ENCODE measurements at places on chromosomes 13 and 19.

- no peak for DNase-seq
Observed at GRCh38 chr19:57465680-57466381, 8.9 kb upstream of the VN1R1 start.

DNA sequence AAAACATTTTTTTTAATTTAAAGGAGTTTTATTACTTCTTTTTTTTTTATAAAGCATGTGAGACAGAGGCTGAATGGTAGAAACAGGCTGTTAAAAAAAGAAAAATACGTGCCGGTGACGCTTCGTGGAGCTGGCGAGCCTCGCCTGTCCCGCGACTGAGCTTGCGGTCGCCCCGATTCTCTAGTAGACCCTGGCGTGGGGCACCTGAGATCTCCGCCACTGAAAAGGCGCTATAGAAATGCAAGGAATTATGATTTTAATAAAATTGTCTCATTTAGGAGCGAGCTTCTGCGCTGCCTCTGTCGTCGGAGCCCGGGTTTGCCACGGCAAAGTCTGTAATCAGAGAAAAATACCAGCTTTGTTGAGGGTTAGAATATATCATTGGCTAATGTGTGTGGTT is 18.4 kb downstream of the NFIX start:
- DNase-seq, result no peak

GRCh38 chr19:47407417-47407774 is 11.9 kb downstream of the MEIS3 start:
- no peak for DNase-seq

DNA sequence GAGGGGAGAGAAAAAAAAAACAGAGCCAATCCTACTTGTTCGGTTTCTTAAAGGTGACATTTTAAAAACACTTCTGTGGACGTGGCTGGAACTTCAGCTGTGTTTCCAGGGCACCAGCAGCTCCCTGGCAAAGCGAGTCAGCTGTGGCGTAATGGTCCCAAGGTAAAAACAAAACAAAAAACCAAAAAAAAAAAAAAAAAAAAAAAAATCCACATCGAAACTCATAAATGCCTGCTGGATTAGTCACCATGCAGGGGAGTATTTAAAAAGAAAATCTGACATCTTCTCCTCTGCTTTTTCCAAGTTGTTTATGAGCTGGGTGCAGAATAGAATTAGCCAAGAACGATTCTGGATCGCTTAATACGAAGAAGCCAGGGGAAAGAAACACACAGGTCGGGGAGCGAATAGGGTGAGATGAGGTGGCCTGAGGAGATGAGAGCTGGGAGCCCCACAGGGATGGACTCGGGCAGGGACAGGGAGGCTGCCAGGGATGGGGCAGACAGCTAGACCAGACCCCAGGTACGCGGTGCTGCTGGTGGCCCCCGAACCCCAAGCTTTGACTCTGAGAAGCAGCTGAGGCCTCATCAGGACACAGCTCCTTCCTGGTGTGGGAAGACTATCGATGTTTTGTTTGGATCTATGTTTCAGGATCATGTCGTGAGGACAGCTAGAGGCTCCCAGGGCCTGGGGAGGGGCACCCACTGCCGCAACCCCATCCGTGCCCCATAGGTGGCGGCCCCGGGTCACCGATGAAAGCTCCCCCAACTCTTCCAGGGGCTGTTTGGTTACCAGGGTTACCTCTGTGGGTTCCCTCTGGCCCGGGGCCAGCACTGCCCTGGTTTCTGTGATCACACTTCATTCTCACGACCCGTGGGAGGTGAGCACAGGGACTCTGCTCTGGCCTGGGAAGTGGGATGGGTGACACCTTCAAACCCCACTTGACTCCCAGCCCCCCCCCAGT is 3.1 kb upstream of the CTXN1 start:
- DNase-seq, result no peak

- no peak for DNase-seq
Observed at GRCh38 chr19:33724721-33725060, 72.0 kb upstream of the KCTD15 start.

DNA sequence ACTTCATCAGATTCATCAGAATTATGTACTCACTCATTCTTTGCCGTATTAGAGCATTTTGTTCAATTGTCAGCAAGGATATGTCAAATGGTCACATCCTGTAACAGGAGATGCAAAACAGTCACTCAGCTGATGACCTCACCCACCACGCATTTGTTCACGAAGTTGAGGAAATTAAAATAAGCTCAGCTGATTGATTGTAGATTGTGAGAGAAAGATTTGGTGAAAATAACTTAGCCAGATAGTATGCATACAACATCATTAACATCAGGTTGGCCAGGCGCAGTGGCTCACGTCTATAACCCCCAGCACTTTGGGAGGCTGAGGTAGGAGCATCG is 22.6 kb upstream of the CDC16 start:
- no peak for DNase-seq

DNA sequence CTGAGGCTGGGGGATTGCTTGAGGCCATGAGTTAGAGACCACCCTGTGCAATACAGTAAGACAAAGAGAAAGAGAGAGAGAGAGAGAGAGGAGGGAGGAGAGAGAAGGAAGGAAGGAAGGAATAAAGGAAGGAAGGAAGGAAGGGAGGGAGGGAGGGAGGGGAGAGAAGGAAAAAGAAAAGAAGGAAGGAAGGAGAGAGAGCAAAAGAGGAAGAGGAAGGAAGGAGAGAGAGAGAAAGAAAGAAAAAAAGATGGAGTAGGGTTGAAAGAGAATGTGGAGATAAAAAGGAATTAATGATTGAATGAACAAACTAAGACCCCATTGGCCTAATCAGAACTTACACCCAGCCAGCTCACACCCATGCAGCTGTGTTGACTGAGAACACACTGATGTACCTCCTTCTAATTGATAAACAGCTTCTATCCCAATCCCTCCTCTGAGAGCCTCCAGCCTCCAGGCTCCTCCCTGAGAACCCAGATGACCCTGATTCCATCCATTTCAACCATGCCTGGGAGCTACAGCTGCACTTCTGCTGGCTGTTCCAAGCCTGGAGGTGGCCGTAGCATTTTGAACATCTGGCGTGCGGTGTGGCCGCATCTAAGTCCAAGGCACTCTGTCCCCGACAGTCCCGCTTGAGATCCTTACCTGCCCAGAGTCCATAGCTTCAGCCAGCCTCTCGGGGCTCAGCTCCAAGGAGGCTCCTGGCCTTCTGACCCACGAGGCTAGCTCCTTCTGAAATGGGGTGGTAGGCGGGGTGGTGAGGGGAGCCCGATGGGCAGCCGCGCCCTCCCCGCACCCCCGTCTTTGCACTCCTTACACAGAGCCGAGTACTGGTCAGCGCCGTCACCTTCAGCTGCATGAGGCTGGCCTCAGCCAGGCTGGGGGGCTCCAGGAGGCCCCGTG is 1.1 kb downstream of the PRODH2 start:
- DNase-seq, result no peak

DNA sequence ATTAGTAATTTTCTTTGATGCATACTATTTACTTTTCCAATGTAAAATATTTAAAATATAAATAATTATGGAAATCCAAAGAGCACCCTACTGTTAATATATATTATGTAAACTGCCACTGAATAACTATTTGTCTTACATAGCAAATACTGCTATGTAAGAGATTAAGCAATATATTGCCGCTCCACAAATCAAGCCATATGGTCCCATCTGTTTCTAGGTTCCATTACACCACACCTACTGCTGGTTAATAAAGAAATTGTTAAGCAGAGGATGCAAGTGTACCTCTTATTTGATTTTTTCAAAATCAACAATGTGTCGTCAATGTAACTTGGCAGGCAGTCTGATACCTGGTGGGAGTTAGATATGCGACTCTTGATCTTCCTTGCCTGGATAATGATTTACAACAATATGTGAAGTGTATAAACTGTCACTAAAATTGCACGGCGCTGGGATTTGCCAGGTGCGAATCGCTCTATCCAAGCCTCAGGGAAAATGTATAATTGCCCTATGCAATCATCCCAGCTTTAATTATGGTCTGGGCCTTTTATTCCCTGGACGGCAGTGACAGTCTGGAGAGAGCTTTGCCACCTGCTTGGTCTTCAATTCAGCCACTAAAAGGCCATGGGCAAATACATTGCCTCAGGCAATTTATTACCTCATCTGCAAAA is 16.0 kb downstream of the SMAD9 start:
- DNase-seq, result no peak

DNA sequence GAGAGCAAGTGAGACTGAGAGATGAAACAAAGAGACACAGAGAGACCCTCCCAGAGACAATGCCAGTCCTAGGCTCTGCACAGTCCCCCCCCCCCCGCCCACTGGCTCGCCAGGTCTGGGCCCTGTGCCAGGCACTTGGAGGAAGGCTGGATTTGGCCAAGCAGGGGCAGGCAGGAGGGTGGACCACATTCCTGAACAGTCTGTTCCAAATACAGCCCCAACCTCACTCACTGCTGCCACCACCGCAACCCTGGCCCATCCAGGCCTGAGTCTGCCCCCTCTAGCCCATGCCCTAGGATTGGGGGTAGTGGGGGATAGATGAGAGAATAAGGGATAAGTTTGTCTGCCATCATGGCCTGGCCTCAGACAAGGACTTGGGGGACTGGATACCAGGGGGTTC is 19.0 kb downstream of the CYP2F1 start:
- no peak for DNase-seq

DNA sequence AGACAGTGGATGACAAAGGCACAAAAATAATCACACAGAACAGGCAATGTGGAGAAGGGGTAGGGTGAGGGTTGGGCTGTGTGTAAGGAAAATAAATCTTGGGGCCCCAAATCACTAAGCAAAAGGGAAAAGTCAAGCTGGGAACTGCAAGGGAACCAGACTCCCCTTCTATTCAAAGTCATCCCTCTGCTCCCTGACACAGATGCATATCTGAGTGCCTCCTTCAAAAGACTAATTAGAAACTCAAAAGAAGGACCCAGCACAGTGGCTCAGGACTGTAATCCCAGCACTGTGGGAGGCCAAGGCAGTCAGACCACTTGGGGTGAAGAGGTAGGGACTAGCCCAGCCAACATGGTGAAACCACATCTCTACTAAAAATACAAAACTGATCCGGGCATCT is 18.3 kb downstream of the ZNF611 start:
- DNase-seq, result no peak

DNA sequence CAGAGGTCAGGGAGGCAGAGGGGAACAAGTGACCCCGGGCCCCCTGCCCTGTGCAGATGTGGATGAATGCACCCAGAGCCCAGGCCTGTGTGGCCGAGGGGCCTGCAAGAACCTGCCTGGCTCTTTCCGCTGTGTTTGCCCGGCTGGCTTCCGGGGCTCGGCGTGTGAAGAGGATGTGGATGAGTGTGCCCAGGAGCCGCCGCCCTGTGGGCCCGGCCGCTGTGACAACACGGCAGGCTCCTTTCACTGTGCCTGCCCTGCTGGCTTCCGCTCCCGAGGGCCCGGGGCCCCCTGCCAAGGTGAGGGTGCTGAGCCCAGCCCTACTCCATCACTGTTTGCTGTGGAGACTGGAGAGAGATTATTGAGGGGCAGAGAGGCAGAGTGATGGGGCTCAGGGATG is 9.9 kb downstream of the LTBP4 start:
- no peak for DNase-seq

- DNase-seq, result no peak
Observed at GRCh38 chr19:45195764-45196163, 17.2 kb downstream of the BLOC1S3 start.

- no peak for DNase-seq
Observed at GRCh38 chr13:111898956-111899713, 167.8 kb upstream of the SOX1 start.

DNA sequence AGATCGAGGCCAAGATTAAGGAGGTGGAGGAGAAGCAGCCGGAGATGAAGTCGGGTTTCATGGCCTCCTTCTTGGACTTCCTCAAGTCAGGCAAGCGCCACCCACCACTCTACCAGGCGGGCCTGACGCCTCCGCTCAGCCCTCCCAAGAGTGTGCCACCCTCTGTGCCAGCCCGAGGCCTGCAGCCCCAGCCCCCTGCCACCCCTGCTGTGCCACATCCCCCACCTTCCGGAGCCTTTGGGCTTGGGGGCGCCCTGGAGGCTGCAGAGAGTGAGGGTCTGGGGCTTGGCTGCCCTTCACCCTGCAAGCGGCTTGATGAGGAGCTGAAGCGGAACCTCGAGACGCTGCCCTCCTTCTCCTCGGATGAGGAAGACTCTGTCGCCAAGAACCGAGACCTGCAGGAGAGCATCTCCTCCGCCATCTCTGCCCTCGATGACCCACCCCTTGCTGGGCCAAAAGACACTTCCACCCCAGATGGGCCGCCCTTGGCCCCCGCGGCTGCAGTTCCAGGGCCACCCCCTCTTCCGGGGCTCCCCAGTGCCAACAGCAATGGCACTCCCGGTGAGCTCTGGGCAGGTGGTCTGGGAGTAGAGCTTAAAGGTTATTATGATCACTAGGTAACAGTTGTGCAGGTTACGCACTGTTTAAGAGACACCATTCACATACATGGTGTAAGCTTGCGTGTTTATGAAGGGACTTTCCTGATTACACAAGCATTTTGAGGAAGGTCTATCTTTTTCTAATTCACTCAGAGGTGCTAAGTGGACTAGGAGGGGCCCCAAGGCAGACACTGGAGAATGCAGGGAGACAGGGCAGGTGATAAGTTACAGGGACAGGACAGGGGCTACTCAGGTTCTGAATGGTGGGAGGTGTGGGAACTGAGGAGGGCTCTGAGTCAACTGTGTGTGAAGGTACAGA is 8.7 kb downstream of the PRR12 start:
- no peak for DNase-seq

GRCh38 chr19:40623403-40624251 is 22.5 kb downstream of the LTBP4 start:
- no peak for DNase-seq

- no peak for DNase-seq
Observed at GRCh38 chr19:40193587-40193849, 2.3 kb downstream of the MAP3K10 start.

DNA sequence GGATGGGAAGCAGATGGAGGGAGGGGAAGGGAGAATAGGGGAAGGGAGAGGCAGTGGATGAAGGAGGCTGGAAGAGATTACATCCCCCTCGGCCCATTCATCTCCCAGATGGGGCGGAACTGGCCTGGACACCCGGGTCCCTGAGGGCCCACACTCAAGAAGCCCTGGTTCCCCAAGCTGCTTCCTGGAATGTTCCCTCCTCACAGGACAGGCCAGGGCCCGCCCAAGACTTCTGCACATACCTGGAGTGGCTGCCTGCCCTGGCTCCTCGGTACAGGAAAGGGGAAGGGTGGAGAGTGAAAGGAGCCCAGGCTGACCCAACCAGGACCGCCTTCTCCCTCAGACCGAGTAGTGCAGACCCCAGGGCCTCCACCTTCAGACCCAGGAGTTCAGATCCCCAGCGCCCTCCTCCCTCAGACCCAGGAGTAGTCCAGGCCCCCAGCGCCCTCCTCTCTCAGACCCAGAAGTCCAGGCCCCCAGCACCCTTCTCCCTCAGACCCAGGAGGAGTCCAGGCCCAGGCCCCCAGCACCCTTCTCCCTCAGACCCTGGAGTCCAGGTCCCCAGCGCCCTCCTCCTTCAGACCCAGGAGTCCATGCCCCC is 489 bp downstream of the NTF4 start:
- DNase-seq, result no peak

- DNase-seq, result no peak
Observed at GRCh38 chr13:20398459-20398858, 127.2 kb downstream of the CRYL1 start.

- no peak for DNase-seq
Observed at GRCh38 chr19:18731562-18732008, 48.1 kb downstream of the CRTC1 start.

GRCh38 chr13:26839682-26840081 is 79.1 kb upstream of the GPR12 start:
- DNase-seq, result no peak

GRCh38 chr13:112785483-112785856 is 95.6 kb downstream of the ATP11A start:
- DNase-seq, result no peak

Measured in epithelial cell of proximal tubule (primary cell).